ENCODE measurements at places on chromosomes 4 and X. TPM values are rescaled to one million over a fixed set of nuclear protein-coding genes. Genes with fewer than 3 reads are reported as not detected.

GRCh38 chr4:137274404-137274803 is 257.9 kb downstream of the PCDH18 start:
- no peak for DNase-seq

GRCh38 chrX:134660627-134661026 is 2.4 kb upstream of the PLAC1 start:
- no peak for DNase-seq

DNA sequence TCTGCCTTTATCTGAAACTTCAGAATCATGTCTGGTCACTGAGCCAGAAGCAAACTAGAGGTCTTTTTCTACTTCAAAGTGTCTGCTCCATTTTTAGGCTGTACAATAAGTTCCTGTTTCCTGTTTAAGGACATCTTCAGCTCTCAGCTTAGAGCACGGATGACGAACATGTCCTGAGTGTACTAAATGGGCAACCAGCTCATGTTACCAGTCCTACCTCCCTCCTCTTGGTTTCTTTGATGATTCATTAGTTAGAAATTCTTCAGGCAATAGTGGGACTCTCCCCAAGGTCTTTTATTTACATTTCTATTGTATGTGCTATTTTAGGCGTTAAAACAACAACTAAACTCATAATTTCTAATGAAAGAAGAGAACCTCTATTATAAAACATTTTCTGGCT is 58.0 kb downstream of the ENPEP start:
- no peak for DNase-seq

The RAB41 gene
- not detected for total RNA-seq

DNA sequence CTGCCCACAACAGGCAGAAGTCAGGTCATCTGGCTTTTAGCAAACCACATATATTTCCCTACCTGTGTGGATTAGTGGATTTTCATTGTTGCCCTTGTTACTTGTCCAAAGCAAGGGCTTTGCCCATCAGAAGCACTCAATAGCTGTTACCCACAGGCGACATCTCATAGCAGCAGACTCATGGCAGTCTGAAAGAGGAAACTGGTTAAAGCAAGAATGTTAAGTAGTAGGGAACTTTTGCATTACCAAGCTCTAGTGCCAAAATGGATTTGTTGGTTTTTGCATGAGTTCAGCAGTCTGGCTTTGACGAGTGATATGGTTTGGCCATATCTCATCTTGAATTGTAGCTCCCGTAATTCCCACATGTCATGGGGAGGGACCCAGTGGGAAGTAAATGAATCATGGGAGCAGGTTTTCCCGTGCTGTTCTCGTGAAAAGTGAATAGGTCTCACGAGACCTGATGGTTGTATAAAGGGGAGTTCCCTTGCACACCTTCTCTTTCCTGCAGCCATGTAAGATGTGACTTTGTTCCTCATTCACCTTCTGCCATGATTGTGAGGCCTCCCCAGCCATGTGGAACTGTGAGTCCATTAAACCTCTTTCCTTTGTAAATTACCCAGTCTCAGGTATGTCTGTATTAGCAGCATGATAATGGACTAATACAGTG is 107.9 kb downstream of the GPR143 start:
- DNase-seq, result no peak

DNA sequence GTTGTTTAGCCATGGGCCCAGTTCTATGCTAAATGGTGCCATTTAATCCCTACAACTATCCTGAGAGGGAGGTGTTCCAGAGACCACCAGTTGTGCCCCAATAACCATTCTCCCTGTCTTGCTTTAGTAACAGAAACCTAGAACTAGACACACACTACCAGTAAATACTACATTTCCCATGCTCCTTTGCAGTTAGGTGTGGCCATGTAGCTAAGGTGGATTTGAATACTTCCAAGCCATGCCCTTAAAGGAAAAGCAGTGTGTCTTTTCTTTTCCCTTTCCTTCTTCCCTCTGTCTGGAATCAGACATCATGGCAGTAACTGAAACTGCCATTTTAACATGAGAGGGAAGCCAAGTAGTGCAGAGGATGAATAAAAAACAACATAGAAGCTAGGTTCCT is 90.9 kb upstream of the TMEM33 start:
- DNase-seq, result no peak

The FTHL17 gene
- not detected for total RNA-seq

DNA sequence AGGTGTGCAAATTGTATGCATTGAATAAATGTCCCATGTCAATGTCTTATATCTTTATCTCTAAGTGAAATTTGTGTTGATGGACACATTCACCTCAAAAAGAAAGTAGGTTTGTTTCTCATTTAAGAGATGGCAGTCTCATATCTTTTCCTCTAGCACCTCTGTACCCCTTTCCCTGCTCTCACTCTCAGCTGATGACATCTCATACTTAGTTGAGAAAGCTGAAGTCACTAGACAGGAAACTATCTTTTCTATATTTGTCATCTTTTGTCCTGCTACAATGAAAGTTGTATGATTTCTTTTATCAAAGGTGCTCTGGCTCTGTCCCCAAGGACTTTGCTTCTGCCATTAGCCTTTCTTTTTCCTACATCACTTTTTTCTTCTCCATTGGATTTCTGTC is 84.0 kb upstream of the GRPR start:
- DNase-seq, result no peak

DNA sequence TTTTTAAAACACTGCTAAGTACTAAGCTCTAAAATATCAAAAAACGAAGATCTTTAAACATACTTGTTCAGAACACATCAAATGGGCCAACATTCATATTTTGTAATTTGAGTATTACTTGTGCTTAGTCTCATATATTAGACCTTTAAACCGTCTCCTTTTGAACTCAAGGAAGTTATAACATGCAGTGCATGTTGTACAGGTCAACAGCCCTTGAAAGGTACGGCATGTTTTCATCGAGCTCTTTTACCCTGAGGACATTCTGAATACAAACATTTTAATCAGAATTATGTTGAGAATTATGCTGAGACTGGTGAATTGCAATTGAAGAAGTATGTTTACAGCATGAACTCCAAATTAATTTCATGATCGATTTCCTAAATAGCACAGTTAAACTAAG is 7.0 kb upstream of the ASB11 start:
- DNase-seq, result no peak

The TCEAL6 gene
- total RNA-seq, result not detected

GRCh38 chr4:52376132-52376704 is 282.9 kb downstream of the USP46 start:
- no peak for DNase-seq

- DNase-seq, result no peak
These were observed 975.8 kb downstream of the C4orf33 start for GRCh38 chr4:130071746-130072145.

DNA sequence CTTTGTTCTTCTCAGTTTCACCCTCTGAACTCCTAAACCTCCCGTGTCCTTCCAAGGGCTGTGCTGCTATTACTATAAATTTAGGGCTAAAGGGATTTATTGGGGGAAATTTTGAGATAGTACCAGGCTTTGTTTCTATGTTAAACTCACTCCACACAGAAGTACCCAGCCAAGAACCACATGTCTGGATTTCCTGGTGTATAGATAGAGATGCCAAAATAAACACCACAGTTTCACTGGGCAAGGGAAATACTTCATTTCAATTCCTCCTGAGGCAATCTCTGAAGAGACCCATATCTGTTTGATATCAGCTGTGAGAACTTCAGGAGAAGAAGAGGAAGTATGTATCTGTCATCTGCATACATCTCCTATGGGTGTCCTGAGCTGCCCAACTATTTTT is 21.7 kb upstream of the CLNK start:
- DNase-seq, result no peak

GRCh38 chr4:85039526-85039925 is 73.0 kb upstream of the WDFY3 start:
- DNase-seq, result no peak

The HPGD gene
- total RNA-seq, result 16.8 TPM

DNA sequence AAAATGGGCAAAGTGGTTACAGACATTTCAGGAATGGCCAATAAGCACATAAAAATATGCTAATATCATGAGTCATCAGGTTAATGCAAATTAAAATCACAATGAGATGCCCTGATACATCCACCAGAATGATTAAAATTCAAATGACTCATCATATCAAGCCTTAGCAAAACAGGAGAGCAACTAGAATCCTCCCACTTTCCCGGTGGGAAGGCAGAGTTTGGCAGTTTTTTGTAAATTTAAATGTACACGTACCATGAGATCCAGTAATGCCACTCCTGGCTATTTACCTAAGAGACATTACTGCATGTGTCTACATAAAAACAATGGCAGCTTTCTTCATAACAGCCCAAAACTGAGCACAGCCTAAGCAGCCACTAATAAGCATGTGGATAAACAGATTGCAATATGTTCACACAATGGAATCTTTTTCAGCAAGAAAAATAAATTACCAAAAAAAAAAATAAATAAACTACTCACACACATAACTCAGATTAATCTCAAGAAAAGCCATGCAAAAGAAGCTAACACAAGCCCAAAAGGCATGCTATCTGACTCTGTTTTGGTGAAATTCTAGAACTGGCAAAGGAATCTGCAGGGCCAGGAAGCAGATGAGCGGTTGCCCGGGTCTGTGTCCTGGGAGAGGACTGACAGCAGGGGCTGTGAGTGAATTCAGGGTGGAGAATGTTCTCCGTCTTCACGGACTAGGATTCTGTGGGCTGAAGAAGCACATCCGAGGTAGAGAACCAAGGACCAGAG is 48.8 kb downstream of the AFAP1 start:
- no peak for DNase-seq

The APLN gene
- 0.24 TPM for total RNA-seq

- DNase-seq, result no peak
These were observed 112.1 kb downstream of the FAM53A start for GRCh38 chr4:1572010-1572385.

The ATP1B4 gene
- not detected for total RNA-seq

DNA sequence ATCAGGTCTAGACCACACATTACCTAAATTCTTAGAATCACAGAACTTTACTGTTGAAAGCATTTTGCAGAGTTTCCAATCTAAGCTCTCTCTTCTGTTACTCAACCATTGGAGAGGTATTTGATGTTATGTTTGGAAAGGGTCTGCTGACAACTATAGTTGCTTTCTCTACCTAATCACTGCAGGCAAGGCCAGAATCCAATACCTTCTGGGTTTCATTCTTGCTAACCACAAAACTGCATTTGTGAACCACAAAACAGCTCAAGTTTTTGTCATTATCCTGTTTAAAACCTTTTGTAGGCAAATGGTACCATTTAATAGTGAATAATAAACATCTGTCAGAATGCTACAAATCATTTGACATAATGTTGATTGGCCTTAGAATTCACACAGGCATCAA is 380.1 kb downstream of the GASK1B start:
- no peak for DNase-seq

DNA sequence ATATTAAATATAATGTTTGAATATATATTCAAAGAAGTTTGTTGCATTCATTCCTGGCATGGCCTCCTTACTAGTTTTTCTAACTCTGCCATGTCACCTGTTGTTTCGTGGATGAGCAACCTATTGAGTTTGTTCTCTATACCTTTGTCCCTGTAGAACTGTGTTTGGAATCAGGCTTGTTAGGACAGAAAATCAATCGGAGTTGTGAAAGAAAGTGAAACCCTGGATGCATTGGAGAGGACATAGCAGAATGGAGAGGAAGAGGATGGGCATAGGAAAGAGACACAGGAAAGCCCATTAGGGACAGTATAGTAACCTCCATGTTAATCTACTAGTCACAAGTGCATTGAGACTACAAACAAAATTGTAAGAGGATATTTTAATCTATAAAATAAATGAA is 31.2 kb downstream of the ANK2 start:
- DNase-seq, result no peak

DNA sequence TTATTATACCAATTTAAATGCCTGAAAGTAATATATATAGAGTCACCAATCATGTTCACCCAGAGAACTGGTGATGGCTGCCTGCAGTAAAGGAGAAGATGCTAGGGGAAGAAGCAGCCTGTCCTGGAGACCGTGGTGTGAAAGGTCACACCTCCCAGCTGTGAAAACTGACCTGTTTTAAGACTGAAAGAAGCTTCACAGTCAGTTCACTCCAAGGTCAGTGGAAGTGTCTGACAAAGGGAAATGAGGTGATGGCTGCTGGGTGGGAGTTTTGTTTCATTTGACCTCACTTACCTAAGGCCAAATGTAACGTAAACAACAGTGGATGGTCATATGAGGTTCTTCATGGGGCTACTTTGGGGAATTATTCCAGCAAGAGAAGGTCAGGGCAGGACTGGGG is 352.1 kb upstream of the GATB start:
- no peak for DNase-seq

The NDNF gene
- 0.17 TPM for total RNA-seq

GRCh38 chrX:69197690-69198089 is 32.4 kb upstream of the PJA1 start:
- no peak for DNase-seq

The FAM53A gene
- total RNA-seq, result 2.4 TPM

The GRPR gene
- total RNA-seq, result 28.8 TPM

GRCh38 chr4:109803924-109804571 is 2.2 kb upstream of the CFI start:
- DNase-seq, result peak; percentile 50

DNA sequence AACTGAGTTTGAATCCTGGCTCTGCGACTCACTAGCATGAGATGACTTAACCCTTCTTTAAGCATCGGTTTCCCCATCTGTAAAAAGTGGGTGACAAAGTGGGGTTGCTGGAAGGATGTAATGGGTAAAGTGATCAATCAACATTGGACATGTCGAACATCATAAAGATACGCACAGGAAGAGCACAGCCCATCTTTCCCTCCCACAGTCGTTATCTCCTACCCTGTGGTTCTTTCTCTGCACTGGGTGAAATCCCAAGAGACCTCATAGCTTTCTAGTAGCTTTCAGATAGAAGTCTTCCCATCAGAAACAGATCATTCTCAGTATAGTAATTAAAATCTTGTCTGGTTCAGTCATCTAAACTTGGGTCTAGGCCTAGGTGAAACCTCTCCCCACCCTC is 216.5 kb downstream of the CBR4 start:
- DNase-seq, result no peak

- no peak for DNase-seq
These were observed 7.7 kb upstream of the SLAIN2 start for GRCh38 chr4:48333587-48333986.

DNA sequence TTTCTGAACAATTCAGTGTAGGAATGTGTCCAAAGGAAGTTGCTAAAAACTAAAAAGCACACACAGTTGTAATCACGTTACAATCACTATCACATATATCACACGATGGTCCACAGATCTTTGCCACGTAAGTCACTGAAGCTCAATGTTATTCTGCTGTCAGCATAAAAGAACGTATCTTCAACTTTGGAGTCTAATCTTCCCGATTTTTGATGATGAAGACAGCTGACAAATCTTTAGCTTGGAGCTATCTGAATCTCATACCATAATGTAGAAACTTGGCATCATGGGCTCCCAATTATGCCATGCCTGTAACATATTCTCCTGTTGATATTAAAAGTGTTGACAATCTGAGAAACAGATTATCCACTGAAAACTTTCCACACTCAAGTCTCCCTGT is 158.4 kb downstream of the UBE2NL start:
- no peak for DNase-seq

GRCh38 chrX:85084770-85085393 is 81.2 kb downstream of the APOOL start:
- no peak for DNase-seq

The ADD1 gene
- total RNA-seq, result 163 TPM

- no peak for DNase-seq
These were observed 172.1 kb downstream of the CBR4 start for GRCh38 chr4:168837922-168838321.

The ARMCX2 gene
- 108 TPM for total RNA-seq

GRCh38 chrX:118569676-118570075 is 74.1 kb downstream of the DOCK11 start:
- DNase-seq, result no peak

GRCh38 chr4:151887816-151888180 is 127.0 kb upstream of the GATB start:
- DNase-seq, result no peak

GRCh38 chr4:139247241-139247640 is 32.8 kb downstream of the MGARP start:
- DNase-seq, result no peak

Data from H9 (cell line).